ENCODE measurements at places on chromosomes 2 and 18. TPM values are rescaled to one million over a fixed set of nuclear protein-coding genes. Genes with fewer than 3 reads are reported as not detected.

GRCh38 chr18:32156855-32157254, 33.0 kb upstream of the MEP1B start:
- DNase-seq, result no peak

MYCN gene
- total RNA-seq, result not detected

RAPGEF4 gene
- not detected for total RNA-seq

ATOH8 gene
- total RNA-seq, result 0.25 TPM

GRCh38 chr2:216391401-216391800, 19.1 kb upstream of the MARCHF4 start:
- DNase-seq, result no peak

IL36B gene
- not detected for total RNA-seq

LRATD1 gene
- 3.8 TPM for total RNA-seq

DNA sequence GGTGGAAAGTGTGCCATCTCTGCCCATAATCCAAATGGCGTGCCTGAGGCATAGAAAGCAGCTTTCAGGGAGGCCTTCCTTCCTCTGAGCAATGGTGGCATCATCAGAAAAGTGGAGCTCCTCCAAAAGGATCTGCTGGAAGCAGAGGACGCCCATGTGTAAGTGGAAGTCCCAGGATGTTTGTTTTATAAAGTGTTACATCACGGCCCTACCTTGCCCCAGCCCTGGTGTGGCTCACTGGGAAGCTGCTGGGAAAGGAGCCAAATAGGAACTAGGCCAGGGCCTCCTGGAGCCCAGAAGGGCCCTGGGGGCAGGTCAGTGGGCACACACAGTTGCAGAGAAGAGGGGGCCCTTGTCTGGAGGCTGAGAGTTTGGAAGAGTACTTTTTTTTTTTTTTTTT, 4.2 kb upstream of the ODC1 start:
- DNase-seq, result peak; percentile 96

MAP3K19 gene
- not detected for total RNA-seq

DNA sequence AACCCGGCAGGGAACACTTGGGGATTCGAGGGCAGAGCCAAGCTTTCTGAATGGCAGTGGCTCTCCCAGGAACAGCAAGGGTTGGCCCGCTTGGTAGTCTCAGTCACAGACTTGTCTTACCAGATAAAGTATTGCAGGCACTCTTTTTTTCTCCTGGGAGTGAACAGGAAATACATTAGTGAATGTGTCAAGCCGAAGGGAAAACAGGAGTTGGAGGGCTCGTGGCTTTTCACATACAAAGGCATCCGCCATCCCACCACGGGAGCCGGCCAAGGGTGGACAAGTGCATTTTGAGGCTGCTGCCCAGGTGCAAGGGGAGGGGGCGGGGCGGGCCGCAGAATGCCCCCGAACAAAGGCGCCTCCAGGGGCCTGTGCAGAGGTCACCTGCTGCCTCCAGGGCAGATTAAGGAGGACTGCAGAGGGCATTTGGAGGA, 163.3 kb upstream of the SIX3 start:
- DNase-seq, result no peak

Measured in PC-9 (cell line).